ENCODE measurements at places on chromosomes 2 and 18.

GRCh38 chr2:9739531-9739964 is 103.7 kb upstream of the TAF1B start:
- DNase-seq: no peak
- H3K4me3 ChIP-seq: no peak overlapping the region
- peaks cover 6% of the 10 kb centered on the region for H3K4me1 ChIP-seq
- H3K36me3 ChIP-seq: no peaks in the 10 kb centered on the region
- H3K27ac ChIP-seq: peak overlapping the region; percentile 37

GRCh38 chr2:217325816-217326215 is 466.0 kb upstream of the TNP1 start:
- no peaks in the 10 kb centered on the region for H3K27me3 ChIP-seq
- DNase-seq: no peak
- H3K4me1 ChIP-seq: no peaks in the 10 kb centered on the region
- no peak overlapping the region for H3K27ac ChIP-seq
- H3K36me3 ChIP-seq: no peaks in the 10 kb centered on the region

DNA sequence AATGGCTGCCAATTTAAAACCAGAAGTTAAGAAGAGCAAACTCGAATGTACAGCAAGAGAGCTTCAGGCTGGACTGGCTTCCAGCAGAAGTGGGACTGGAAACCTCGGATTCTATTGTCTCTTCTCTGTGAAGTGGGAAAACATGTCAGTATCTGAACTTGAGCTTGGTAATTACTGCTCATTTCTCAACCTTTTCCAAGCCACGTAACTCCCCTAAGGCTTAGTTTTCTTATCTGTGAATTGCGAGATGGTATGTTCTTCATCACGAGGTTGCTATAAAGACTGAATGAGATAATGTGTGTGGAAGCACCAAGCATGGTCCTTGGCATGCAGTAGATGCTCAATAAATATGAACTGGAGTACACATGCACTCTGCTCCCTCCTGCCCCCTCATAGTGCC is 259.4 kb upstream of the SPRED2 start:
- no peaks in the 10 kb centered on the region for H3K36me3 ChIP-seq
- no peak for DNase-seq
- no peak overlapping the region for H3K4me3 ChIP-seq

GRCh38 chr2:134690629-134691215 is 28.1 kb downstream of the TMEM163 start:
- no peak for DNase-seq
- no peaks in the 10 kb centered on the region for H3K4me1 ChIP-seq
- no peak overlapping the region for H3K27ac ChIP-seq
- no peak overlapping the region for H3K4me3 ChIP-seq
- H3K36me3 ChIP-seq: no peaks in the 10 kb centered on the region

DNA sequence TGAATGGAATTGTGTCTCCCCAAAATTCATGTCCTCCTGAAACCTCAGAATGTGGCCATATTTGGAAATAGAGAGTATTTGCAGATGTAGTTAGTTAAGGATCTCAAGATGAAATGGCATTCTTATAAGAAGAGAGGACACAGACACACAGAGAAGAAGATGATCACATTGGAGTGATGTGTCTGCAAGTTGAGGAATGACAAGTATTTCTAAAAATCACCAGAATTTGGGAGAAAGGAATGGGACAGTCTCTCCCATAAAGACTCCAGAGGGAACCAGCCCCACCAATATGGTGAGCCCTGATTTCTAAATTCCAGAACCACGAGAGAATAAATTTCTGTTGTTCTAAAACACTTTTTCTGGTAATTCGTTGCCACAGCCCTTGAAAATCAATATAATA is 166.3 kb downstream of the C1D start:
- DNase-seq: no peak
- H3K27me3 ChIP-seq: no peaks in the 10 kb centered on the region
- no peaks in the 10 kb centered on the region for H3K36me3 ChIP-seq
- no peak overlapping the region for H3K27ac ChIP-seq
- no peaks in the 10 kb centered on the region for H3K4me1 ChIP-seq

DNA sequence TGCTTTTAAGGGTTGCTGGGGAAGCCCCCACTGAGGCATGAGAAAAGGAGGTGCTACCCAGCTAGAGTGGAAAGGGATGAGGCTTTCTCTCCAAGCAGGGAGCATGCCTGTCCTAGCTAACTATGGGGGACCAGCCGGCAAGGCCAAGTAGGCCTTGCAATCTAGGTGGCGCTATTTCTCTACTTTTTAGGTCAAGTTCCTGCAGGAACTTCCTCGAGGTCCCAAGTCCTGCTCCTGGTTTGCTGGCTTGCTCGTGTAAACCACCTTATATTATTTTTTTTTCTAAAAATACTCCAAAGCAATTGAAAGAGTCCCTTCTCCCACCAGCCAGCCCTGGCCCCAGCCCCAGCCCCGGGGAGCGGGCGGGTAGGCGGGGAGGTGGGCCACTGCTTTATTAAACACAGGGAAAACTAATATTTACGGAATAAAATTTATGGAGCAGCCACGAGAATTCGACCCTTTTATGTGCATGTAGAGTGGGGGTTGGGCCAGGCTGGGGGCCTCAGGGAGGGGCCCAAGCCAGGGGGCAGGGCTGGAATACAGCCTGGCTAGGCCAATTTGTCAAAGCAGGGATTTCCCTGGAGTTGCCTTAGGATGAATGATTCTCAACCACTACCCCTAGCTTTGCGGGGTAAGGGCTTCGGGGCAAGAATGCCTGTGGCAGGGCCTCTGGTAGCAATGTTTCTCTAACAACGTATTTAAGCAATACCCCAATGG is 12.8 kb upstream of the IHH start:
- peak; percentile 44 for DNase-seq
- H3K4me1 ChIP-seq: no peaks in the 10 kb centered on the region
- H3K36me3 ChIP-seq: peaks cover 3% of the 10 kb centered on the region
- no peak overlapping the region for H3K27ac ChIP-seq

GRCh38 chr2:118048401-118048800 is 34.5 kb upstream of the CCDC93 start:
- no peaks in the 10 kb centered on the region for H3K36me3 ChIP-seq
- no peak overlapping the region for H3K27ac ChIP-seq
- DNase-seq: no peak
- peaks cover 7% of the 10 kb centered on the region for H3K27me3 ChIP-seq
- H3K4me3 ChIP-seq: no peak overlapping the region

GRCh38 chr2:8159966-8160603 is 521.8 kb upstream of the ID2 start:
- DNase-seq: no peak
- no peaks in the 10 kb centered on the region for H3K36me3 ChIP-seq
- no peaks in the 10 kb centered on the region for H3K4me1 ChIP-seq

DNA sequence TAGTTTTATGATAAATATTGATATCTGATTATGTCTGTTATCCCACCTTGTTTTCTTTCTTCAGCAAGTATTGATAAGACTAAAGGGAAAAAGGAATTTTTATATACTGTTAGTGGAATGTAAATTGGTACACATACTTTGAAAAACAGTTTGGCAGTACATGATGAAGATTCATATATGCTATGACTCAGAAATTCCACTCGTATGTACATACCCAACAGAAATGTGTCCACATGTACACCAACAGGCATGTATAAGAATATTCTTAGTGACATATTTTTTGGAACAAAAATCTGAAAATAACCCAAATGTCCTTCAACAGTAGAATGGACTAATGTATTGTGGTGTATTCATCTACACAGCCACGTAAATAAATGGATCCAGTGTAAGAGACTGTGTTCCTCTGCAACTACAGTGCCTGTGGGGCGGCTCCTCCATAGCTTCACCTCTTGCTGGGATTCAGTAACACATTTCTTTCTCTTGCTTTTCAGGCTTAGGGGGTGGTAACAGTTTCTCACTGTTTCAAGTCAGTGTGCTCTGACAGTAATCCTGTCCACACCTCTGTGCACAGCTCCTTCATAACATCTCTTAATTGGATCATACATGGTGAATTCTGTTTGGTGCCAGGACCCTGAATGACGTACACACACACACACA is 35.5 kb upstream of the ALMS1 start:
- no peaks in the 10 kb centered on the region for H3K36me3 ChIP-seq
- H3K4me3 ChIP-seq: no peak overlapping the region
- no peaks in the 10 kb centered on the region for H3K27me3 ChIP-seq
- H3K27ac ChIP-seq: no peak overlapping the region
- H3K4me1 ChIP-seq: no peaks in the 10 kb centered on the region

DNA sequence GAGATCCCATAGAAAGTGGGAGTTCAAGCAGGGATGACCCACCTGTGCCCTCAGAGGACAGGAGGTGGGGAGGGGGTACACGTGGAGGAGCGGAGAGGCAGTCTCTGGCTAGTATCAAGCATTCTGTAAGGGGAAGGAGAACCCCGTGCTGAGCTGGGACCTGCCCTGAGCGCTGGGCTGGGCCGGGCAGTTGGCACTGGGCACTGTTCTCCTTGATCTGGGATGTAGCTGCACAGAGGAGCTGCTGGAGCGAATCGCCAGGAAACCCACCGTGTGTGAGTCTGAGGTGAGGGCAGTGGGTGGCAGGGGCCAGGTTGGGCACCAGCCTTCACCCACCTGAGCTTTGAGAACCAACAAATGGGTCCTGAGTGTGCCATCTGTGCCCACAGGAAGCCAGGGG is 19.8 kb upstream of the GMPPA start:
- H3K4me3 ChIP-seq: no peak overlapping the region
- H3K4me1 ChIP-seq: no peaks in the 10 kb centered on the region
- peaks cover 3% of the 10 kb centered on the region for H3K27me3 ChIP-seq
- peaks cover 1% of the 10 kb centered on the region for H3K36me3 ChIP-seq
